ENCODE measurements at places on chromosomes 13 and 19. TPM values are rescaled to one million over a fixed set of nuclear protein-coding genes. Genes with fewer than 3 reads are reported as not detected.
A peak's percentile ranks its signal among the peaks of the same experiment; 100 is the strongest.

IGLON5 gene
- 0.13 TPM for polyA plus RNA-seq

LGALS7B gene
- not detected for polyA plus RNA-seq

ZNF547 gene
- polyA plus RNA-seq = 2.6 TPM

MISP gene
- 1.0 TPM for polyA plus RNA-seq

TNNI3 gene
- polyA plus RNA-seq = 0.51 TPM

TLE2 gene
- polyA plus RNA-seq = 127 TPM

RASGRP4 gene
- polyA plus RNA-seq = 4.1 TPM

ZNF121 gene
- polyA plus RNA-seq = 3.6 TPM

DEDD2 gene
- polyA plus RNA-seq = 33.8 TPM

ZNF302 gene
- polyA plus RNA-seq = 20.0 TPM

C19orf85 gene
- polyA plus RNA-seq = not detected

GPR18 gene
- not detected for polyA plus RNA-seq

EHD2 gene
- 121 TPM for polyA plus RNA-seq

LENG1 gene
- 7.5 TPM for polyA plus RNA-seq

ZNF878 gene
- not detected for polyA plus RNA-seq

ZNF814 gene
- polyA plus RNA-seq = 1.1 TPM

RNF17 gene
- polyA plus RNA-seq = not detected

ZBTB32 gene
- not detected for polyA plus RNA-seq

SIAH3 gene
- polyA plus RNA-seq = 0.13 TPM

PGLYRP2 gene
- not detected for polyA plus RNA-seq

DACT3 gene
- polyA plus RNA-seq = 47.0 TPM

FOXA3 gene
- polyA plus RNA-seq = 3.6 TPM

ELSPBP1 gene
- polyA plus RNA-seq = not detected

CNN1 gene
- 569 TPM for polyA plus RNA-seq

GRCh38 chr13:73842184-73842583 lies 292.0 kb downstream of the KLF12 start:
- no peak for DNase-seq

DNA sequence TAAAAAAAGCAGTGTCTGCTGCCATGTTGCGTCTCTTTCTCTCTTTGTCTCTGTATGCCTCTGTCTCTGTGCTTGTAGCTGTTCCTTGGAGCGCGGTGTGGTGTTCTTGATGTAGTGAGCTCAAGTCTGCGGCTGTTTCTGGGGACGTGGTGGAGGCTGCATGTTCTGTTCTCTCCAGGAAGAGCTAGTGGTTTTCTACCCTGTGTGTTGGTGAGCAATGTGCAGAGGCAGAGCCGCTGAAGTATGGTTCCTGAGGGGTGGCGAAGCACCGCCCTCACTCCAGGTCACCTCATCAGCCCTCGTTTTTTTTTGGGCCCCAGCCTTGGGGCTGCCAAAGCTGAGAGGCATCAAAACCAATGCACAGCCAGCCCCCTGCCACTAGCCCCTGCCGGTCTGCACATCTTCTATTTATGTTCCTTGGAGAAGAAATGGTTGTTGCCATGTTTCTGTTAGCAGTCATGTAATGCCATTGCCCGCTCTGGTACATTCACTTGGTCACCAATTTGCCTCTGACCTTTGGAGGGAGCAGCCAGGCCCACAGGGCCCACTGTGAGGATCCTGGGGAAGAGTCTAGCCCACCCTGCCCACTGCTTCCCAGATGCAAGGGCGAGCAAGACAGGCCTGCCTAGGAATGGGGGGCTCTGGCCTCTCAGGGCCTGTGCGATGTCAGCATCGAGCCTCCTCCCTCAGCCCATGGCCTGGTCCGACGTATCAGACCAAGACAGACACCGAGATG lies 7.2 kb downstream of the HNRNPL start:
- DNase-seq = no peak

DNA sequence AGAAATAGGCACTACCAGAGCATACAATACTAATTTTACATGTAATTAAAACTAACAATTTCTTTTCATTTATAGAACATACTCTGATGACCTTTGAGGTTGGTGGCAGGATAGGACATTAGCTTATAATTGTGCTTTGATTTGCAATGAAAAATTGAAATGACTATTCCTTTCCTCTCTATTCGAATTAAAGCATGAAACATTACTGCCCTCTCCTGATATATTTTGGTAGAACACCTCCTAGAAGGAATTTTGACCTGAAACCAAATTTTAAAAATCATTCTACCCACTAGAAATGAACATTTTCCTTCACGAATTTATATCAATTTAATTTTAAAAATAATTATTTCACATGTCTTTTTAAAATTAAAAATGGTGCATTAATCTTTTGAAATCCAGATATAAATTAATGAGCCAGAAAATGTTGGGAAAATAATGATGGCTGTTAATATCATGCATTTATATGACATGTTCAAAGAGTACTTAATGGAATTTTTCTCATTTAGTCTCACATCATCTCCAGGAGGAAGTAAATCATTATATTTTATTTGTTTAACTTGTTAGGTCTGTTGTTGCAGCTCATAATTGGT lies 556.3 kb upstream of the ARGLU1 start:
- DNase-seq = no peak

GRCh38 chr19:18900700-18901481 lies 4.9 kb upstream of the CERS1 start:
- peak; percentile 71 for DNase-seq

DNA sequence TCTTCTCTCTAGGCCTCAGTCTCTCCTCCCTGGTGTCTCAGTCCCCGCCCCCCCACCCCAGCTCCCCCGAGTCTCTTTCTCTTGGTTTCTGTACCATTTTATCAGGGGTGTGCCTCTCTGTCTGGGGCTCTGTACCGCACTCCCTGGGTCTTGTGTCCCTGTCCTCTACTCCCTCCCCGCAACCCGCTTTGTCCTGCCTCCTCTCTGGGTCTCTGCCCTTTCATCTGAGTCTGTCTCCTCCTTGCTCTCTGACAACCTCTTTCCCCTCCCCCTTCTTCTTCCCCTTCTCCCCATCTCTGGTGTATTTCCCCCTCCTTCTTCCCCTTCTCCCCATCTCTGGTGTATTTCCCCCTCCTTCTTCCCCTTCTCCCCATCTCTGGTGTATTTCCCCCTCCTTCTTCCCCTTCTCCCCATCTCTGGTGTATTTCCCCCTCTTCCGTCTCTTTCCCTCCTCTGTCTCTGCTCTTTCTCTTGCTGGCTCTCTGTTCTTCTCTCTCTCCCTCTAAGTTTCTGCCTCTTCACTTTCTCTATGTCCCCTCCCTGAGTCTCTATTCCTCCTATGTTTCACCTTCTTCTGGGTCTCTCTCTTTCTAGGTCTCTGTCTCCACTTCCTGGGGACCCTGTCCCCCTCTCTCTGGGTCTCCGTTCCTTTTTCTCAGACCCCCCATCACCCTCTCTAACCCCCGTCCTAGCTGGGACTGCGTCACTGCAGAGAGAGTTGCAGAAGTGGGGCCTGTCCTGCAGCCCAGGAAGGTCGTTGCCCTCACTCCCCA lies 2.2 kb upstream of the KCNC3 start:
- DNase-seq = no peak

DNA sequence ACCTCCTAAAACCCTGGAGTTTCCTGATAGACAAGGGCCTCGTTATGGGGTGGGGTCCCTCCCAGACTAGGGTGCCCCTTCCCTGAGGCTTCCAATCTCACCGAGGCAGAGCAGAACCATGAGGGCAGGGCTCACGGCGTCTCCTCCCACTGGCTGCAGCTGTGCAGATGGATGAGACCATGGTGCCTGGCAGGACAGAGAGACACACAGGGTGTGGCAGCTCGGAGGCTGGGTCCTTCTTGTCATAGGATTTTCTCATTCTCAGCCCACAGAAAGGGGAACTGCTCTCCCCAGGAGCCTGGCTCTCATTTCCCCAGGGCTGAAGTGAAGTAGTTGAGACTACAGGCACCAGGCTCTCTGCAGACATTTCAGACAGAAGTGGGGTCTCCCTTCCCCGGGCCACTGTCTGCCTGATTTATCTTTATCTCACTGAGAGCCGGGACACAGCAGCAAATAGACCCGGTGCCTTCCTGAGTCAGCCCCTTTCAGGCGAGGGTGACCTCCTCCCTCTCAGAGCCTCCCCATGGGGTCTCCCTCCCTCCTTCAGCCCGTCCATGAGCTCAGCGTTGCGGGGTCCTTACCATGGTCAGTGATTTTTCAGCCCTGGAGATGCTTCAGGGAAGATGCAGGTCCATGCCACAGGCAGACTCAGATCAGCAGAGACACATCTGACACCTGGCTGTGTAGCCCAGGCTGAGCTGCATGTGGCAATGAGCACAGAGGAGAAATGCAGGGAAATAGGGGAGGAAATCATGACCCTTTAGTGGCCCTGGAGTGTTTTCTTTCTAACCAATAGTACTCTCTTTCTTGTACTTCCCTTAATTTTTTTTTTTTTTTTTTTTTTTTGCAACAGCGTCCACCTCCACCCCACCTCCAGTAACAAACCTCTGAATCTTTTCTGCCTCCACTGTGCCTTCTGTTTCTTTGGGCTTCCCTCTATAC lies at the start of gene LILRA5:
Gene LILRA5 (minus strand): TSS at position 731 of the 942 bp plus-strand sequence. CDS start 147 bp downstream, at position 584.
- peak; percentile 70 for DNase-seq

DNA sequence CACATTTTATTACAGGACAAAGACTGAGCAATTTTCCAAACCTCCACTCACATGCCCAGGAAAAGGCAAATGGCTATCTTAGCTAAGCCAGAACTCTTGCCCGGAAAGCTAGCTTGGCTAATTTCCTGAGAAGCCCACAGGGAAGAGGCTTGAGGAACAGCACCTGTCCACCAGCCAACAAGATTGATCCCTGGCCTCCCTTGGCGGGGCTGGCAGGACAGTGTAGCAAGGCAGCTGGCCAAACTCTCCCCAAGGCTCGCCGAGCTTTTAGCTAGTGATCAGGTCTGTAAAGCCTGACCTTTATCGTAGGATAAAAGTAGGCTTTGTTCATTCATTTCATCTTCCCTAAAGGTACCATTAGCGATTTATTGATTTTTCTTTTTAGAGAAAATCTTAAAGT lies 101.4 kb downstream of the UQCRFS1 start:
- no peak for DNase-seq

- DNase-seq = no peak
These were observed 1015.7 kb downstream of the EFNB2 start for GRCh38 chr13:105519771-105520170.

DNA sequence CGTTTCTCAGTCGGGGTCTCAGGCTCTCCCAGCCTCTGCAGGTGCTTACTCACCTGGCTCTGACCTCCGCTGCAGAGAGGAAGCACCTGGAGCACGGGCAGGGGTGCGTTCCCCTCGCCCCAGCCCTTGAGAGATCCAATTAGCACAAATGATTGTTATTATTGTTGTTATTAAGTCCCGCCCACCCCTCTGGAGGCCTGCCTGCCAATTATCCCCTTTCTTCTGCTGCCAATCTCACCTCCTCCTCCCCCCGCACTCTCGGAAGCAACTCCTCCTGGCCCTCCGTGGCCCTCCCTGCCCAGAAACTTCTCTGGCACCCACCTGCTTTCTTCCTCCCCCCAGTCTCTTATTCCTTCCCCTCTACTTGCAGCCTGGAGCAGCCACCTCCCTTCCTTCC lies 8.8 kb downstream of the ZNF787 start:
- no peak for DNase-seq

- peak; percentile 53 for DNase-seq
These were observed 101.9 kb downstream of the TEX29 start for GRCh38 chr13:111422348-111422747.

GRCh38 chr13:37529751-37530385 lies 68.7 kb downstream of the POSTN start:
- no peak for DNase-seq

- DNase-seq = no peak
These were observed 7.1 kb downstream of the FUZ start for GRCh38 chr19:49805822-49806619.

GRCh38 chr13:100269837-100270236 lies 180.9 kb downstream of the PCCA start:
- DNase-seq = peak; percentile 87

- DNase-seq = no peak
These were observed 12.1 kb upstream of the LGALS14 start for GRCh38 chr19:39692166-39692565.

- no peak for DNase-seq
These were observed 530.0 kb downstream of the RFC3 start for GRCh38 chr13:34347784-34348573.

GRCh38 chr13:106617561-106617960 lies 49.6 kb upstream of the ARGLU1 start:
- DNase-seq = no peak

- DNase-seq = no peak
These were observed 39.9 kb downstream of the ITGBL1 start for GRCh38 chr13:101492251-101492910.

DNA sequence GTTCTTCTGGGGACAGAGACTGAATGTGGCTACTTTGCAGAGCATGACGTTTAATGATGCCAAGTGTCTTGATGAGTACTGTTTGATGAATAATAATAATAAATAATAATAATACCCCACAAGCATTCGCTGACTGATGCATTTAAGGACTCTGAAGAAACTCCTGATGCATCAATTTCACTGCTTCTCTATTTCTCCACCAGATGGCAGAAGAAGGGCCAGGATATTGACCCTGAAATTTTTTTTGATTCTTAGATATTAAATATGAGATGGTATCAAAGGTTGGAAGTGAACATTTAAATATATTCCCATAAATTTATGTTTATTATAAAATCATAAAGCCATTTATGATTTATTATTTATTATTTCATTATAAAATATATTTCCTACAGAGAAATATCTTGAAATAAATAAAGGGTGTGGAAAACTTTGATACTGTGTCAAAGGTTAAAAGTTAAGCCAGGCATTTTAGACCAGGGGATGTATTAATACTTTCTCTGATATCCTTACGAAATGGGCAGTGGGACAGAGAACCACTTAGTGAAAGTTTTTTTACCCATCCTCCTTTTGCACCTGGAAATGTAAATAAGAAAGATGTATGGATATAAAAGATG lies 170.9 kb downstream of the LACC1 start:
- DNase-seq = no peak

GRCh38 chr13:77580748-77581147 lies 45.2 kb downstream of the SCEL start:
- DNase-seq = no peak

GRCh38 chr13:97274829-97275649 lies 52.9 kb downstream of the MBNL2 start:
- DNase-seq = no peak

DNA sequence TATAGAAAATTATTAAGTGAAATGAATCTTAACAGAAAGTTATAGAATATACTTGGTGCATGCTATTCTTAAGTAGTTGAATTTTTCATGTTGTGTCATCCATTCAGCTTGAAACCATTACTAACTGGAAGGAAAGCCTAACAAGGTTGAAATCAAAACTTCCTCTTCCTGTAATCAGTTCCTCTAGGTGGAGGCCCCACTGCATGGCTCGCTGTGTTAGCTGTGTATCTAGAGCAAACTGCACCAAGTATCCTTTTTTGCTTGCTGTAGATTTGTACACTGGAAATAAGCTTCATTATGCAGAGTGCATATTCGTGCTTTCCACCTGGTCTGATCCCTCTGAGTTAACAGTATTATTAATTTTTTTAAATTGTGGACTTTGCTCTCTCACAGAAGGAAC lies 1146.1 kb downstream of the EFNB2 start:
- DNase-seq = no peak

GRCh38 chr13:70090036-70090723 lies 17.4 kb upstream of the ATXN8OS start:
- no peak for DNase-seq
